GM20000 (cell line): ENCODE measurements at places on chromosomes 7 and 10.

DNA sequence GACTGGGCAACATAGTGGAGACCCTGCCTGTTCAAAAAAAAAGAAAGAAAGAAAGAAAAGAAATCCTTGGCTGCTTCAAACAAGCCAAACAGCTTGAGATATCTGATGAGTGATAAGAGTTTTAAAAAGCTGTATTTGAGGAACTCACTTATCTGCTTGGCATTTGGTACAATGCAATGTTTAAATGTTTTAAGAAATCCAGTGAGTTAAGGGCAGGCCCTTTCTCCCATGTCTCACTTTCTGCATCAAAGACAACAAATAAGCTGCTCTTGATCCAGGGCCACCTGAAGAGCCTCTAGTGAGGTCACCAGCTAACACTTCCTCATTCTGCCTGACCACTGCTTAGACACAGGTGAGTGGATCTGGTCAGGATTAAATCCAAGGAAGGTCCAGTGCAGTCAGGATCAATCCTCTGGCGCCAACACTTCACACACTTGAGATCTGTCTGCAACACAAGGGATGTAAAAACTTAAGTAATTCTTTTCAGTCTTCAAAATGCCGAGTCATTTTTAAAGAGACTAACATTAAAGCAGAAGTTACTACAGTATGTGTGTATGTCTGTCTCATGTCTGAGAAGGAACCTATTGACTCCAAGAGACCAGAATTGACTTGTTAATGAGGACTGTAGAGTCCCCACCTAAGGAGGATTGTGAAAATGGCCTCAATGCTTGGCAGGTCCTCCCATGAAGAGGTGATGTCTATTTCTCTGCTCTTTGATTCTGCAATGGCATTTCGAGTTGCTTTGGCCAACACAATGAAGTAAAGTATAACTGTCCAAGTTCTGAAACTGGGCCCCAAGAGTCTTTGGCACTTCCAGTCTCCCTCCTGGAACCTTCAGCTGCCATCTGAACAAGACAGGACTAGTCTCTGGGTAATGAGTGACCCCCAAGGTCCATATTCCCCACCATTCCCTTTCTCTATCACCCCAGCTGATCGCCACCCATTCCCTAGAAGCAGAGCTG, 43.1 kb downstream of the CREB3L2 start:
- no peak for DNase-seq

DNA sequence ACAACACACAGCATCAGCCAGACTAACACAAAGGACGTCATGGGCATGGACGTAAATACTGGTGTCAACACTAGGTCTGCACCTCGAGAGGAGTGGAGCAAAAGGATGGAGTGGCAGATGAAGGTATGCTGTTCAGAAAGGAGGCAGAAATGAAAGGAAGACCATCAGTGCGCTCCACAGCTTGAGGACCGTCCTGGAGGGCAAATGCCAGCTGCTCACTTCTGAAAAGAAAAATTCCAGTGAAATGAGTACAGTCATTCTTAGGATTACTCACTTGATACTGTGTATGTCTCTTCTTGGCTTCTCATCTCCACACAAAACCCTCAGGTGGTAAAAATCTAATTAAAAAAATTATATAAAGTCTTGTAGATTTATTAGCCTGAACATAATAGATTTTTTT, 44.8 kb downstream of the EGFR start:
- DNase-seq = no peak

DNA sequence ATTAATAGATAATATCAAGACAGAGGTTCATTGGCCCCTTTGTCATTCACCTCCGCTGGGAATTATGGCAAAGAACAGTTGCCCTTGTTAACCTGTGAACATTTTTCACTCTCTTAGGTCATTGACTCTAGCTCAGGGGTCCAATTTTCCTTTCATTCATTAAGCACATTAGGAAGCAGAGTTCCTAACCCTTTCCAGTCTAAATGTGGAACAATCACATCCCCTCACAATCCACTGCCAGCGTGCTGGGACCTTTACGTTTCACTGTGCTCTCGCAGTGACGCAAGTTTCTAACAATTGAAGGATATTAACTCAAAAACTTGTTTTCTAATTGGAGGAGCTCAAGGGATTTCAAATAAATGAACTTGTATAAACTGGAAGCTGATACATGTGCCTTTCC, 79.3 kb upstream of the MEOX2 start:
- no peak for DNase-seq

GRCh38 chr7:41188163-41189130, 514.4 kb downstream of the INHBA start:
- no peak for DNase-seq

DNA sequence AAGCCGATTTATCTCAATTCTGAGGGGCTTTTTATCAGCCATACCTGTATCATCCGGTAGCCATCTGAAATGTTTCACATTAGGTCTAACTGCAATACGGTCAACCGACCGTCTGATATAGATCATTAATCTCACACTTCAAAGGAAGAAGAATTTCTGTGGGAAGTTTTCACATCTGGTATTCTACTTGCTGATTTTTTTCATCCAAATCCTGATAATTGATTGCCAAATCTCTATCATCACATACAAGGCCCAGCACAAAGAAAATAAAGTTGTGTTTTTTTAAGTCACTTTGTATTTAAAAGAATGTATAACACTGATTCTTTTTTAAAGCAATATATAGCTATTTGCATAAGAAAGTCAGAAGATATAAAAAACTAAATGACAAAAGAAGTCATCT, 132.3 kb downstream of the DKK1 start:
- DNase-seq = no peak

- DNase-seq = no peak
Measured at GRCh38 chr10:17504547-17505245, 50.3 kb upstream of the ST8SIA6 start.

- DNase-seq = no peak
Measured at GRCh38 chr7:121620206-121620605, 224.1 kb upstream of the FAM3C start.

GRCh38 chr7:121037957-121038716, 49.6 kb downstream of the CPED1 start:
- DNase-seq = no peak

DNA sequence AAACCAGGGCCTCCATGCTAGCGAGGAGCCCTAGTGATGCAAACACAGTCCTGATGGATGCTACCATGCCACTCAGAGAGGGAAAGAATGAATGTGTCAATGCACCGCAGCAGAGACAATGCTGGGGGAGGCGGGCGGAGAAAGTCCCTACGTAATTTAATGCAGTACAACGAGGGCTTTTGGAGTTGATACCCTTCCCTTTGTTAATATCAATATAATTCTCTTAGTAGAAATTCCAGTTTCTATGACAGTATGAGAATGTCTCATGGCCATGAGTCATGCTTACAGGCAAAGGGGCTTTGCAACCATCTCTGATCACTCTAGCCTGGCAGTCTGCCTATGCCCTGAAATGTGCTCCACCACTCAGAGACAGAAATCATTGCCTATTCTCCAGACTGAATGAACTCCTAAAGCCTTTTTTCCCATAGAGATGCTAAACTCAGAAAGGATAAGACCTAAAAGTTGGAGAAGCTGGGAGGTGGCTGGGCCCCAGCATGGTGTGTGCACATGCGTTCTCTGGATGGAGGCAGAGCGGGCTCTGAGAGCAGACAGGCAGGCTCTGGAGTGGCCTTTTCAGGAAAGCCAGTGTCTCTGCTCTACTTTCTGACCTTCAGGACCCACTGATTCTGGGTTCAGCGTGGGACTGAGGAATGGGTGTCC, 20.3 kb upstream of the GIMAP2 start:
- DNase-seq = no peak

DNA sequence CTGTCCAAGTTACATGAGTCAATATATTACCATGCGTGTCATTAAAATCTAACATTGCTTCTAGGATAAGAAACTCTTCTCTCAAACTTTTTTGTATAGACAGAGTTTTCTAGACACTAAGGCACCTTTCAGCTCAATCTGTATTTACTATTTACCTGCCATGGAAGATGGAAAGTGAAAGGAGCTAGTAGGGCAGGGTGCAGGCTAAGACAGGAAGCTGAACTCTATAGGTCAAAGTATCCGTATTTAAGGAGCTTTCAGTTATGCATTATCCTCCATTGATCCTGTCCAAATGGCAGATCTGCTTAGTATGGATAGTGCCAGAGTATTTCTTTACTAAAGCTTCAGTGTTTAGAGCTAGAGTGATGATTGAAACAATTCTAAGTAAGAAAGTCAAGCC, 612.8 kb downstream of the IPMK start:
- peak; percentile 3 for DNase-seq

GRCh38 chr7:29331163-29331562, 136.6 kb downstream of the CHN2 start:
- DNase-seq = no peak

DNA sequence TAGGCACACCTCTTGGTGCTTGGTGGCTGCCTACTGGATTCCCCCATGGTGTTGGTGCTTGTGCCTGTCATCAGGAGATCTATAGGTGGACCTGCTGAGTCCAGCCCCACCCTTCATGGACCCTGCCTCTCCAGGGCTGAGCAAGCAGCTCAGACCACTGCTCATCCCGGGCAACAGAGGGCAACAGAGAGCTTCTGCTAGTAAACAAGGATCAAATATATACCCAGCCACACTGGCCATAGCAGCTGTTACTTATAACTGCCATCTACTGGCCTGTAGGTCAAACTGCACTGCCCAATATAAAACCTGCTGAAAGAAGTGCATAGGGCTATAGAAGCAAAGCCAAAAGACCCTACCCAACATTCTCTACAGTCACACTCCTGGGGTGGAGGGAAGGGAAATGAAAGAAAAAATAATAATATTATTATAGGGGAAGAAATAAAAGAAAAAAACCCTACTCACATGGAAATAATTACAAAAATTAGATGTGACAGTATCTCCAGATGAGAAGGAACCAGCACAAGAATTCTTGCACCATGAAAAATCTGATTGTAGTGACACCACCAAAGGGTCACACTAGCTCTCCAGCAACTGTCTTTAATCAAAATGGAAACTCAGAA, 54.9 kb upstream of the ZNF800 start:
- DNase-seq = peak; percentile 72

- no peak for DNase-seq
Measured at GRCh38 chr10:76306856-76307255, 875.4 kb downstream of the LRMDA start.

GRCh38 chr7:2830609-2831376, 13.3 kb downstream of the GNA12 start:
- DNase-seq = no peak

- no peak for DNase-seq
Measured at GRCh38 chr7:8592167-8592566, 158.8 kb downstream of the NXPH1 start.
